ENCODE measurements at places on chromosomes 5 and 9.

- H3K36me3 ChIP-seq: no peaks in the 10 kb centered on the region
- no peak for DNase-seq
- H3K27ac ChIP-seq: no peak overlapping the region
- H3K4me3 ChIP-seq: no peak overlapping the region
- no peaks in the 10 kb centered on the region for H3K4me1 ChIP-seq
Measured at GRCh38 chr9:3795556-3795955, 269.8 kb upstream of the RFX3 start.

- H3K36me3 ChIP-seq: no peaks in the 10 kb centered on the region
- H3K4me3 ChIP-seq: no peak overlapping the region
- DNase-seq: no peak
- no peak overlapping the region for H3K27ac ChIP-seq
Measured at GRCh38 chr9:37337301-37337890, 85.1 kb upstream of the GRHPR start.

GRCh38 chr5:60633341-60633740 lies 66.6 kb downstream of the DEPDC1B start:
- no peaks in the 10 kb centered on the region for H3K4me1 ChIP-seq
- H3K4me3 ChIP-seq: no peak overlapping the region
- DNase-seq: no peak
- no peaks in the 10 kb centered on the region for H3K27me3 ChIP-seq
- H3K36me3 ChIP-seq: no peaks in the 10 kb centered on the region

- no peak for DNase-seq
- H3K4me1 ChIP-seq: peaks cover 21% of the 10 kb centered on the region
- peaks cover 5% of the 10 kb centered on the region for H3K36me3 ChIP-seq
- H3K27ac ChIP-seq: no peak overlapping the region
Measured at GRCh38 chr5:37494756-37495155, 115.6 kb downstream of the WDR70 start.

- peaks cover under 1% of the 10 kb centered on the region for H3K36me3 ChIP-seq
- H3K4me3 ChIP-seq: no peak overlapping the region
- H3K27me3 ChIP-seq: no peaks in the 10 kb centered on the region
- H3K4me1 ChIP-seq: peaks cover 4% of the 10 kb centered on the region
Measured at GRCh38 chr9:125302241-125302640, 40.6 kb downstream of the GAPVD1 start.

Data from T-helper 17 cell (primary cell).